ENCODE measurements at places on chromosomes 13 and 19. TPM values are rescaled to one million over a fixed set of nuclear protein-coding genes. Genes with fewer than 3 reads are reported as not detected.

Gene CEACAM16
- not detected for total RNA-seq

Gene LAIR2
- total RNA-seq, result 6.8 TPM

Gene MUC16
- total RNA-seq, result 0.12 TPM

Gene FFAR2
- not detected for total RNA-seq

Gene KEAP1
- total RNA-seq, result 99.8 TPM

Gene ATP8B3
- total RNA-seq, result 21.8 TPM

Gene ZNF805
- 11.3 TPM for total RNA-seq

Gene NLRP8
- not detected for total RNA-seq

Gene LHB
- total RNA-seq, result not detected

Gene FCER2
- total RNA-seq, result 0.23 TPM

Gene FBXL12
- 27.3 TPM for total RNA-seq

Gene BCKDHA
- 18.7 TPM for total RNA-seq

Gene NDUFA7
- total RNA-seq, result 66.7 TPM

Gene IL11
- total RNA-seq, result 0.68 TPM

Gene MEDAG
- 0.59 TPM for total RNA-seq

Gene CCDC97
- 42.9 TPM for total RNA-seq

Gene IL12RB1
- total RNA-seq, result 76.2 TPM

Gene USHBP1
- total RNA-seq, result not detected

Gene KLK12
- not detected for total RNA-seq

Gene LSM14A
- 112 TPM for total RNA-seq

Gene TYROBP
- 0.96 TPM for total RNA-seq

Gene VAV1
- total RNA-seq, result 114 TPM

Gene ADGRE1
- total RNA-seq, result 0.44 TPM

Gene CCDC169
- total RNA-seq, result 0.45 TPM

Gene CTXN1
- total RNA-seq, result 0.23 TPM

Gene LRCH1
- total RNA-seq, result 20.9 TPM

Gene RPL21
- total RNA-seq, result 916 TPM

Gene ICAM4
- total RNA-seq, result 0.99 TPM

Gene CYP4F22
- total RNA-seq, result 1.9 TPM

Gene ZNF358
- total RNA-seq, result 11.3 TPM

Gene SHFL
- total RNA-seq, result 95.3 TPM

Gene GNA15
- 23.7 TPM for total RNA-seq

Gene SHISA7
- total RNA-seq, result not detected

Gene SULT2B1
- total RNA-seq, result not detected

Gene ZNF439
- 6.2 TPM for total RNA-seq

Gene SELENOV
- not detected for total RNA-seq

Gene CILP2
- 0.15 TPM for total RNA-seq

Gene CACNG7
- total RNA-seq, result not detected

Gene PRSS57
- total RNA-seq, result 0.59 TPM

Gene ZC3H4
- 98.9 TPM for total RNA-seq

Gene FXYD7
- total RNA-seq, result 1.1 TPM

Gene CCDC8
- total RNA-seq, result not detected

Gene TMIGD2
- 40.7 TPM for total RNA-seq

Gene C3
- 1.0 TPM for total RNA-seq

Gene ZFP82
- 5.3 TPM for total RNA-seq

Gene C19orf85
- total RNA-seq, result not detected

Measured in activated CD8-positive, alpha-beta memory T cell treated with anti-CD3 and anti-CD28 coated beads, Interleukin-2, amount 10 ng/mL, durations not matched to agents 7 days and 5 days (primary cell).